Stimulated activated CD8-positive, alpha-beta memory T cell treated with anti-CD3 and anti-CD28 coated beads, Interleukin-12 subunit alpha, Interleukin-12 subunit beta, amount 100 ng/mL, for 4 hours (primary cell): ENCODE measurements at places on chromosomes 3 and 15.

GRCh38 chr3:102447272-102447671 lies 12.5 kb downstream of the ZPLD1 start:
- no peak for DNase-seq

DNA sequence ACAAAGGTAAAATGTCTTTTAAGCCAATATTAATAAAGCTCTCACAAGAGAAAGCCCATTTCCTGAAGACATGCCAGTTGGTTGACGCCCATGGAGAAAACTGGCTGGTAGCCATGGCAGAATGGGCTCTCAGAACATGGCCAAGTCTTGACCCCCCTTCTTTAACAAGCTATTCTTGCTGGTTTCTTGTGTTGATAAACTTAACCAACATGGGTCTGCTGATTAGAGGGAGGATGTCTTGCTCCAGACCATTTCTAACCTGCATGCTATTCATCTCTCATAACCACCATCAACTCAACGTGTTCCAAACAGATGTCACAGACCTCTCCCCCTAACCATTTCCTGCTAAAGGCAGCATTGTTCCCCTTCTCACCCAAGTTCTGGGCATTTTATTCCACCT lies 25.7 kb downstream of the NTRK3 start:
- DNase-seq: no peak

DNA sequence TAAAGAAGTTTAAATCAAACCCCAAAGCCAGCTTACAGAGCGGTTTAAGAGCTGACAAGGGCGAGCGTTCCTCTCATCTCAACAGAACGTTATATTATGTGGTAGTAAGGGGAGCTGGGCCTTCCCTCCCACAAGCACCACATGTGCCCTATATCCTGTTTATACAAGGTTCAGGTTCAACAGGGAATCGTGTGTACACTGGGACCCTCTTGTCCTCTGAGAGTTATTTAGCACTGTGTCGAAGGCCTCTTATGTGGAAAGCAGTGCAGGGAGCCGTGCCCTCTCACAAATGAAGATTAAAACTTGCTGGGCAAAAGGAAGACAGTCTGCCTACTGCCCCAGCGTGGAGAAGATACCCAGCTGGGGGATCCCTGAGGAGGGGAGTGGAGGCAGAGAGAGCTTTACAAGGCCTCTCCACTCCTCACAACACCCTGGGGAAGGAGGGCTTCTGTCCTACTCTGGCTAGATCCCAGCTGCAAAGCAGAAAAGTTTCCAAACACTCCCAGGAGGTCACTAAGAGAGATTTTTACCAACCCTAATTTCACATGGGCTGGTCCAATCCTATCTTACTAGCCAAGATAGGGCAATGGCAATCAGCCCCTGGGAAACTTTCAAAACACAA lies 2.9 kb downstream of the TLE3 start:
- DNase-seq: no peak

DNA sequence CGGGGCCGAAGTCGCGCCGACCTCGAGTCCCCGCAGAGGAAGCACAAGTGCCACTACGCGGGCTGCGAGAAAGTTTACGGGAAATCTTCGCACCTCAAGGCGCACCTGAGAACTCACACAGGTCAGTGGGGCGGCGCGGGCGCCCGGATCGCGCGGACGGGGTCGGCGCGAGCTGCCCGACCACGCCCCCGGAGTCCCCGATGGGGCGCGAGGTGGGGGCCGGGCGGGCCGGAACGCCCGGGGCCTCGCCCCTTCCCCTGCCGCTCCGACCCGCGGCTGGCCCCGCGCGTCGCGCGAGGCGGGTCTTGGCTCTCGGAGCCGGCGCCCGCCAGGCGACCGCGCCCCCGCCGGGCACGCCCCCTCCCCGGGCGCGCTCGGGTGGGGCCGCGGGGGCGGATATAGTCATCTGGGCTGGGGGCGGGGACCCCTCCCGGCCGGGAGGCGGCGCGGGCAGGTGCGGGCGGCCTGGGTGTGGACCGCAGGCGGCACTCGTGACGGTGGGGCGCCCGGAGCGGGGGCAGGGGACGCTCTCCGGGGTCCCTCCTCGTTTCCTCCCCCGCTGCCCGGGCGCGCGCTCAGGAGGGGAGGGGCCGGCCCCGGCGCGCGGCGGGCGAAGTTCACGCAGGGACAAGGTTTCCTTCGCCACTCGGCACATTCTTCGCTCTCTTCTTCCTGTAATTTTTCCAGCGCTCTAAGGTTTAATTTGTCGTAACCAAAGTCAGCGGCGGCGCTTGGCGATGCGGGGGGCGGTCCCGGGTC lies 1.2 kb downstream of the KLF13 start:
- peak; percentile 72 for DNase-seq

GRCh38 chr3:158763421-158763820 lies 31.2 kb upstream of the RARRES1 start:
- DNase-seq: no peak

DNA sequence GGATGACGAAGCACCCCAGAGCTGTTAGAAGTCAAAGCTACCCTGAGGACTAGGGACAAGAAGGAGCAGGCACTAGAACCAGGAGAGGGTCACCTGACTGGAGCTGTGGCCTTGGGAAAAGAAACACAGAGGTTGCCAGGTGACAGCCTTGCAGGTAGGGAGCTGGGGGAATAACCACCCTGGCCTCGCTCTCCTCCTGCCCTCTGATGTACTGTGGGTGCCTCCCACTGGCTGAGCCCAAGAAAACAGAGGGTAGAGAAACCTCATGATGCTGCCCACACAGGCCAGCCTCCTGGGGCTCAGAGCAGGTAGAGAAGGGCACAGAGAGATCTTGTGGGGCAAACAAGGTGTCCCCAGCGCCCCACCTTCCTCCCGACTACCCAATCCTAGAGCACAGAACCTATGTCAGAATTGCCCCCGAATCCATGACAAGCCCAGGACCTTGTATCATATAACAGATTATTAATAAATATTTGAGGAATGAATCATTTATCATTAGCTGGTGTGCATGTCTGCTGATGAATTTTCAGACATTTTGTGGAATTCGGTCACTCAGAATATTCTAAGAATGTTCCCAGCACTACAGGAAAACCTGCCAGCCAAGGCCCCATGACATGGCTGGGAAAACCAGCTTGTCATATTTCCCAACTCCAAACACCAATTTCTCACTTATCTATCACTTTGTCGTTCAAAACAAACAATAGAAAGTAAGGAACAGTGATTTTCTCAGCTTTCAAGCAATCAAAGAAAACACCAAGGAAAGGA lies 59.8 kb upstream of the MEX3B start:
- DNase-seq: no peak
